ENCODE measurements at places on chromosomes 7 and 10.

DNA sequence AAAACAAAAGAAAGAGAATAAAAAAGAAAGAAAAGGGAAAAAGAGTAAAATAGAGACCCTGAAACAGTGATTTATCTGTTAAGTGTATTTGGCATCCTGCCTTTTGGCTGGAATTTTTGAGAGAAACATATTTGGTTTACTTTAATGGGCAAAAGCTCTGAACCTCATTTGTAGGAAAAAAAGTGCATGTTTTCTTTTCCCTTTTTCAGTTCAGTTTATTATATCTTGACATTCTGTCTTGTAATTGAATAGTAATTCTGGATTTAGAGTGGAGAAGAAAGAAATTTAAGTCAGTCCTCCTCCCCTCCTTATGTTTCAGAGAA is 69.5 kb downstream of the ARID5B start:
- DNase-seq: no peak

DNA sequence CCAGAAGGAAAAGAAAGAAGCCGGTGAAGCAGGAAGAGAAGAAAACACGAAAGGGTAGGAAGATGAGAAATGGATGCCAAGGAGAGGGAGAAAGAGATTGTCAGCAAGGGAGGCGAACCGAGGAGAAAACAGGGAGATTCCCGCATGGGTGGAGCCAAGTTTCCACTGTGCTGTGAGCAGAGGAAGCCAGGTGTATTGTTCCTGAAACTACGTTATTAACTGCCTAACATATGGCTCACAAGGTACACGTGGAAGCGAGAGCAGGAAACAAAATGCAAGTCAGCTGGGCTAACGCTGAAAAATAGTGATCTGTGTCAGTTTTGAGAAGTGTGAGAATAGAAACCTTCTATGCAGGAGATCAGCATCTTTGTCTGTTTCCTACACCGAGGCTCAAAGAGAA is 20.4 kb upstream of the HIPK2 start:
- no peak for DNase-seq

- DNase-seq: no peak
These were observed 59.1 kb downstream of the CSTF2T start for GRCh38 chr10:51640120-51640819.

DNA sequence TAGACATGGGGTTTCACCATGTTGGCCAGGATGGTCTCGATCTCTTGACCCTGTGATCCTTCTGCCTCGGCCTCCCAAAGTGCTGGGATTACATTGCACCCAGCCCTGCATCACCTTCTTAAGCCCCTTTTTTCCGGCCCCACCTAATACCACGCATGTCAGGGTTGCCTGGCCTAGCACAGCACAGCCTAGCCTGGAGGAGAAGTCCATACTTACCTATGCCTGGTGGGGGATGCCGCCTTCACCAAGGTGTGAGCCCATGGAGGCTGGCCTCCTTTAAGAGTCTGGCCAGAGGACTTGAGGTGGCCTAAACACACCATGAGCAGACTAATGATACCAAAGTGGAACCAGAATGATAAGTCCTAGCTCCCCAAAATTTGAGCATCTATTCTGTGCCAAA is 22.0 kb upstream of the CUX1 start:
- no peak for DNase-seq

GRCh38 chr10:5092848-5093790 is 1.1 kb upstream of the AKR1C3 start:
- DNase-seq: no peak

DNA sequence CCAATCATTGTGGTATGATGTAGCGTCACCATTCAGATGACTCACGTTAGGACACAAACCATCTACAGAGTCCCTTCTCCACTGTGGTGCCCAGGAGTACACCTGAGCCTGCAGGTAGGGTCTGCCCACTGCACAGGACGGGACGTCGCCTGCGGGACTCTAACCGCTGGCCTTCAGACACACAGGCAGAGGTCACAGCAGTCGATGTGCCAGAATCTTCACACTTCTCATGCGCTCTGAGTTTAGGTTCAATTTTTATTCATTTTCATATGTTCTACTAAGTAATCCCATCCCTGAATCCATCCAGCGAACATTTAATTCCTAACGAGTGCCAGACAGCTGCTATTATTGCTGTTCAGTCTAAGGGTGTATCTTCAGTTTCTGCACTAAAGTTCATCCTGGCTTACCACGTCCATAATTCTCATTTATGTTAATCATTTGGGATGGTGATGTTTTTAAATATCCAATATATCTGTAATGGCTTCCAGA is 73.3 kb downstream of the CXCL12 start:
- no peak for DNase-seq

Measured in BJ (cell line).